Purkinje cell (primary cell): ENCODE measurements at places on chromosomes 2 and 18. TPM values are rescaled to one million over a fixed set of nuclear protein-coding genes. Genes with fewer than 3 reads are reported as not detected.

Gene KLHL30
- polyA plus RNA-seq = not detected in 2 replicates

Gene TUBA4A
- 297 and 356 TPM in 2 replicates for polyA plus RNA-seq

Gene SERPINB3
- not detected in 2 replicates for polyA plus RNA-seq

Gene HDHD2
- polyA plus RNA-seq = 84.1 and 107 TPM in 2 replicates

Gene SERPINB13
- polyA plus RNA-seq = not detected in 2 replicates

Gene PLEKHA3
- polyA plus RNA-seq = 25.4 and 31.3 TPM in 2 replicates
